ENCODE measurements at places on chromosomes 1 and 21.

- no peak for DNase-seq
Observed at GRCh38 chr1:158045639-158046038, 52.2 kb downstream of the KIRREL1 start.

DNA sequence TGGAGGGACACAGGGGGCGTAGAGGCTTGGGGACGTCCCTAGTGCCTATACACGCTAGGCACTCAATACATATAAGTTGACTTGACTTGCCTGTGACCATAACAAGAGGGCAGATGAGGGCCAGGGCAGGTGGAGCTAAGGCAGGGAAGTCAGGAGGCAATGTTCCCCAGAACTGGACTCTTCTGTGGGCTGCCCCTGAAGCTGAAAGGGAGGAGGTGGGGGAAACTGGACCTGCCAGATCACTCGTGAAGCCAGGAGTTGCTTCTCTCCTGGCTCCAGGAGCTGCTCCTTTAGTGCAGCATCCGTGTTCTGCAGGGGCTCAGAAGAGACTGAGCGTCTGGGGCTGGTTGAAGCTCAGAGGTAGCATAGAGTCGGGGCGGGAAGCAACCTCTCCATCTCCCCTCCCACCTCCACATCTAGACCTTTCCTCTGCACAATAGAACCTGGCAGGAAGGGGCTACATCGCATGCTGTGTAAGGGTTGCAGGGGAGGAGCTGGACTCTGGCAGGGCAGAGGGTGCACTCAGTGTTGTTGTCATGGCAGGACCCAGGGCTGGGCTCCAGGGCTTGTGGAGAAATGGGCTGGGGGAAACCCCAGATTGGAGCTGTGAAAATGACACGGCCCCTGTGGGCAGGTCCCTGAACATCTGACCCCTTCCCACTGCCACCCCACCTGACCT is 2.9 kb upstream of the SEMA4A start:
- DNase-seq: no peak

DNA sequence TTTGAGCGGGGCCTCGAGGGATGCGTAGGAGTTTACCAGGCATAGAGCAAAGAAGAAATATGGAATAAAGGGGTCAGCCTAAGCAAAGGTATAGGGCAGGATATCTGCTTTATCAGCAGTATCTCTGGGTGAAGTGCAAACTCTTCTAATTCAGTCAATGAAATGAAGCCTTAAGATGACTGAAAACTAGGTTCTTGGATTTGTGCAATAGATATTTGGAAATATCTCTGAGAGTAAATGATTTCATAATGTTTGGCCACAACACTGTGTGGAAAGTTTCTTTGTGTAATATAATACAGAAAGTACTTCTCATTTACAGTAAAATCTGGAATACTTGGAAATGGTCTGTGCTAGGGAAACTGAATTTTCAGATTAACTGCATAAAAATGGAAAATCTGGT is 26.1 kb downstream of the KCNJ15 start:
- DNase-seq: no peak

DNA sequence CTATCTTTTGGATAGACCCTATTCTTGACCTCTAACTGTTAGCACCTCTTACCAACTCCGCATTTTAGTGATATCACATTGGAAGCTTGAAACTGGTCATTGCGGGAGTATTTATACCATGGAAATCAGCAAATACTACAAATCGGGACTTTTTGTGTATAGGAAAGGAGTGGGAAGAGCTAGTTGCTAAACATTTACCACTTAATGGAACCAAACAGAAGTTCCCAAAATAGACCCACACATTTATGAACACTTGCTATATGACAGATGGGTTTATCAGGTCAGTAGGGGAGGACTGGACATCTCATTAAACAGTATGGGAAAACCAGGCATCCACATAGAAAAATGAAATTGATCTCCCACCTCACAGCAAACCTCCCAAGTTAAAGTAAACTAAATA is 29.4 kb downstream of the PHC2 start:
- no peak for DNase-seq

DNA sequence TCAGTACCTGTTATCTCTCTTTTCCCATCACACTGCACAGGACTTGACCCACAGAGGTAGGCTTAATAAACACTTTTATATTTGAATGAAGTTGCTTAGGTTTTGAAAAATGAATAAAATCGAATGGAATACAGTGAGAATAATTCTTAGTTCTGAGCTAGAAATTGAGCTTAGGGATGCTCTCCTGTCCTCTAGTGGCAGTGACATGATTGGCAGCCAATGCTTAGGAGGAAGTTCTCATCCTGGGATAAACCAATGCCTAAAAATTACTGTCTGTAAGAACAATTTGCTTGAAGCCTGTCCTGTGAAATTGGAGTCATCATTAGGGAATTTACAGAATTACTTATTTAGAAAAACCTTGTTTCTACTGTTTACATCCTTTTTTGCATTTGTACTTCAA is 21.3 kb upstream of the CYP4X1 start:
- DNase-seq: no peak

DNA sequence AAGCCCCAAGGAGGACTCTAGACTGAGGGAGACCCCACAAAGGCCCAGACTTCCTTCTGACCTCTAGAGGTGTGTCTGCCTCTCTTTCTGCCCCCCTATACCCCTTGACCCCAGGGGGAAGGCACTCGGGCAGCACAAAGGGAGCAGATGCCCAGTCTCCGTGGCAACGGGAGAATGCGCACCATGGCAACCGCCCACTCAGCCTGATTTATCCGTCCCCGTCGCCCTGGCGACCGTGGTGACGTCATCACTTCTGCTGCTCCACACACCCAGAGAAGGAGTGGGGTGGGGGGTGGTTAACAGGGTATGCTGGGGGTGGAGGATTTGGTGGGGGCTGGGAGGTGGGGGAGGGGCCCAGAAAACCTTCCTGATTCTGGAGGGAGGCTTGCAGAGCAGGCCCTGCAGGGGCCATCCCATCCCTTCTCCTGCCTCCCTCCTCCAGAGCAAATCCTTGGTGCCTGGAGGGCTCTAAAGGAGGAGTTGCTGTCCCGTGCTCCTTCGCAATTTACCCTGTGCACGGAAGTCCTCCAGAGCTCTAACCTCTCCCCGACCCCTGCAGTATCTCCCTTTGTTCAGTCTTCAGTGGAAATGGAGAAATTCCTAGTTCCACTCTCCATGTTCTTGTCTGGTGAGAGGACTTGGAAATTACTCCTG is 6.3 kb downstream of the CELF3 start:
- peak; percentile 94 for DNase-seq

DNA sequence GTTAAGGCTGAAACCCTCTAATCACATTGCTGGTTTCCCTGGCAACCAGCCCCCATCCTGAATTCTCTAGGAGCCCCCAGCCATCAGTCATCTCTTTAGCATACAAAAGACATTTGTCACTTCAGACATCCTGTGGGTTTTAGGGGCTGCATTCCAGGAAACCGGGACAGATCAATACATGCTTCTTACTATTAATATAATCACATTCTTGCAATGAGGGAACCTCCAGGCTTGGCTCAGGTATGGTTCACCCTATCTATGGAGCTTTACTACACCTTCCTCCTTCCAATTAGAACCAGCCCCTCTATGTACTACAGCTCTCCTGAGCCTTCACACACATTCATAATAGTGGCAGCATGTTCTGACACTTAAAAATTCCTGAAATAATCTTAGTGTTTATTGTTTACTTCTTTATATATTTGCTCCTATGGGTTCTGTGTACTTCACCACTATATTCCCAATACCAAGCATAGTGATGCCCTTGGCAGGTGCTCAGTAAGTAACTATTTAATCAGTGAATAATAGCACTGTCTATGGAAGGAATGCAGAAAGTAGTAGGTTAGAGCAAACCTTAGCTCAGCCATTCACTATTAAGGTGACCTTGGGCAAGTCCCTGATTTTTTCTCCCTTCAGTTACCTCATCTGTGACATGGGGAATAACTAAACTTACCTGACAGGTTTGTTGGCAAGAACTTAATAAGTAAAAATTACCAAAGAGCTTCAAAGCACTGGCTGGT is 59.6 kb downstream of the ZNF678 start:
- DNase-seq: no peak

- no peak for DNase-seq
Observed at GRCh38 chr1:1084372-1085170, 10.5 kb upstream of the RNF223 start.

DNA sequence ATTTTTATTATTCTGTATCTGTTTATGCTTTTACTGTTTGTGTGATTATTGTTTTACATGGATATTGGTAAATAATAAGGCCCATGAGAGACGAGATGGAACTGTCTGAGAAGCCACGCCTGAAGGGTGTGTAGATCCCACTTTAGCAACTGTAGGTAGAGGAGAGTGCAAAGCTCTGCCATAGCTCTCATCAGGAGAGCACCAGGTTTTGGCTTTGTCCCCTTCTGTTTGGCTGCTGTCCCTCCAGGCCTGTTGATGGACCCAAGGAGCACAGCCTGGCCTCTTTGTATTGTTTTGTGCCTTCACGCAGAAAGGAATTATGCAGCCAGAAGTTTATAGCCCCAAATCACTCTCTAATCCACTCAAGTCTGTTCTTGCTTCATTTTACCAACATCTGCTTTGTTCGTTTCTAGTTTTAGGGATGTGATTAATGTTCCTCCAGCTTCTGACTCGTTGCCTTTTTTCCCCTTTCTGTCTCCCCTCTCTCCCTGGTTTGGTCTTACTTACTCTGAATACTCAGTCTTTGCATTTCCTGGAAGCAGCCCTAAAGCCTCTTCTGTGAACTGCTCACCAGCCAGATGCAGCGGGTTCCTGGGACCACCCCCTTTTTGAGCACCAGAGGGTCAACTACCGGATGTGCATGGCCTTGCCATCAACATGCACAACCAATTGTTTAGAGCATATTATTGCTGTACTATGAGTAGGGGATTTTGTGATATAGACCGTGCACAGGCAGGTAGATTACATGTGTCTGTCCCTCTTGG is 127.3 kb downstream of the HHAT start:
- DNase-seq: peak; percentile 82

DNA sequence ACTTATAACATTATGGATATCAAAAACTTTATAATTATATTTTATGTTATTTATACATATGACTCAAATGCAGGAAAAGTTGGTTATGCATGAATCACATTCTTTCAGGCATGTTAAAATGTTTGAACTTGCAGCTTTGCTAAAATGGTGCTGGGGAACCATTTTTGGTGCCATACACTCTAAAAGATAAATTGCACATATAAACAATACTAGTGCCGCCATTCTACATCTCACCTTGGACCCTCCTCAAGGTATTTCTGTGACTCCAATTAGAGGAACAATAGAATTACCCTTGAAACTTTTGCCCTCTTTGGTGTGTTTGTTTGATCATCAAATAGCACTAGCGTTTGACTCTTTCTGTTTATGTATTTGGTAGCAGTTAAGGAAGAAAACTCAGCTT is 997 bp downstream of the PRKACB start:
- DNase-seq: no peak

GRCh38 chr1:152479792-152480595 is 30.6 kb upstream of the LCE5A start:
- peak; percentile 41 for DNase-seq

GRCh38 chr1:113456967-113457366 is 66.7 kb downstream of the MAGI3 start:
- DNase-seq: no peak

DNA sequence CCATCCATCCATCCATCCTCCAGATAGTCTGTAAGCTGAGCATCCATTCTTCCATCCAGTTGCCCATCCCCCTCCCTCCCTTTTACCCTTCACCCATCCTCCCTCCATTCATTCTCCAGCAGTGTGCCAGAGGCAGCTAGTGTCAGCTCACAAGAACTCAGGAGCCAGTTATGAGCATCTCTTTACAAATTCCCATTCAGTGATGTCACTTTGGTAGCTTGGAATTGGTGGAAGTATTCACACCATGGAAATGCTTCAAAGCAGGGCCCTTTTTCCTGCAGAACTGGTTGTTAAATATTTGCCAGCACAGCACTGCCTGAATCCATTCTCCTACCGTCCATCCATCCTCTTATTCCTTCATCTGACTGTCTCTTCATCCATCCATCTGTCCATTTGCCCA is 72.5 kb downstream of the ARHGEF10L start:
- DNase-seq: no peak

GRCh38 chr1:13797397-13797796 is 97.4 kb downstream of the PRDM2 start:
- no peak for DNase-seq

GRCh38 chr1:25516686-25517085 is 26.7 kb upstream of the LDLRAP1 start:
- no peak for DNase-seq

GRCh38 chr1:193325771-193326170 is 139.4 kb upstream of the B3GALT2 start:
- no peak for DNase-seq

DNA sequence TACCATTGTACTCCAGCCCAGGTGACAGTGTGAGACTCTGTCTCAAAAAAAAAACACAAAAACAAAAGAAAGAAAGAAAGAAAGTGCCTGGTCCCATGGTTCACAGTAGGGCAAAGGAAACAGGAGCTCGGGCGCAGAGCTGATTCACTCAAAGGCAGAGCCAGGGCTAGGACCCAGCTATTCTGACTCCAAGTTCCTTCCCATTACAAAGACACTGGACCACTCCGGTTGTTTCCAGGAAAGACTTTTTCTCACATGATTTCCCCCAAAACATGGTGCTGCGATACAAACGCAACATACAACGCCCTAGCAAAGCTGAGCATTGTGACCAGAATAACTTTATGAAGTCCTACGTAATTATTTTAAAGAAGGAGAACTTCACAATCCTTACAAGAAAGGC is 10.7 kb downstream of the ABCG1 start:
- DNase-seq: no peak

- no peak for DNase-seq
Observed at GRCh38 chr1:50783286-50783685, 176.8 kb downstream of the FAF1 start.

Data from NCI-H524 (cell line).